Stimulated activated CD4-positive, alpha-beta T cell treated with anti-CD3 and anti-CD28 coated beads, Interleukin-1b, Interleukin-23, amount 100 ng/mL, for 1 hour (primary cell): ENCODE measurements at places on chromosomes 2 and 18.

- no peak for DNase-seq
These were observed 71.3 kb downstream of the CTIF start for GRCh38 chr18:48609820-48610815.

- no peak for DNase-seq
These were observed 34.2 kb upstream of the MLPH start for GRCh38 chr2:237452861-237453260.

- no peak for DNase-seq
These were observed 1231.2 kb upstream of the ZEB2 start for GRCh38 chr2:145751155-145751554.

- DNase-seq: no peak
These were observed 542 bp upstream of the CNNM3 start for GRCh38 chr2:96815326-96816126.

DNA sequence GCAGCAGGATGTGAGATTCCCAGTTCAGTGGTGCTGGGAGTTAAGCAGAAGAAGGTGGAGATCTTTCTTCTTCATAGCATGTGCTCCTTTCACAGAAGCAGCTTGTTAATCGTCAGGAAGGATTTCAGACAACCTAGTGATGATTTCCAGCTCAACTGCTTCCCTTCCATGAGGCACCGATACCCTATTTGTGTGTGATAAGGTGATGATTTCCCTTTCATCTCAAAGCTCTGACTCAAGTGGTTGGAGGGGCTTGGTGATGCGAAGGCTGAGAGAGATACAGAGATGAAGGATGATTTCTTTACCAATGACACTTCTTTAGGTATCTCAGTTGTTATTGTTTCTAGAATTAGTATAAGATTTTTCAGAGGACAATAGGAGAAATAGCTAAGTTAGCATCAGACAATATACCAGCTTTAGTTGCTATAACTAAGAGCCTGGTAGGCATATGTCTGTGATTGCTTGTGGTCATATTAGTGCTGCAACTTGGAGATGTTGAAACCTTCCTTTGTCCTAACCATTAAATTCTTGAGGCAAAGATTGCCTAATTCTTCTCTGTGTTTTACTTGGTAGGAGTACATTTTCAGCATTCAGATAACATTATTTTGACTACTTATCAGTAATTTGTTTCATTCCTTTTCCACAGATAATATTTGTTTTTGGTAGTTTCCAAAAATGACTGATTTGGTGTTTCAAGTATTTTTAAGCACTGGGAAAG is 111.3 kb downstream of the PLCL1 start:
- no peak for DNase-seq

DNA sequence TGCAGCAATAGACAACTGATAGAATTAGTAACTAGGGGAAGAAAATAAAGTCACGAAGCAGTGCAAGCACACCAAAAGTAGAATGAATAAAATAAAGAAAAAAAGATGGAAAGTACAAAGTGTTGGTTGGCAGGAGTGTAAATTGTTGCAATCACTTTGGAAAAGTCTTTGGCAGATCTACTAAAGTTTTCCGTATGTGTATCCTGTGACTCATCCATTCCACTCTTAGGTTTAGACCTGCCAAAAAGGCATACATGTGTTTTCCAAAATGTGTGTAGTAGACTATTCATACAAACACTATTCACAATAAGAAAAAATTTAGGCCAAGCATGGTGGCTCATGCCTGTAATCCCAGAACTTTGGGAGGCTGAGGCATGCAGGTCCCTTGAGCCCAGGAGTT is 282.1 kb upstream of the FSIP2 start:
- no peak for DNase-seq

DNA sequence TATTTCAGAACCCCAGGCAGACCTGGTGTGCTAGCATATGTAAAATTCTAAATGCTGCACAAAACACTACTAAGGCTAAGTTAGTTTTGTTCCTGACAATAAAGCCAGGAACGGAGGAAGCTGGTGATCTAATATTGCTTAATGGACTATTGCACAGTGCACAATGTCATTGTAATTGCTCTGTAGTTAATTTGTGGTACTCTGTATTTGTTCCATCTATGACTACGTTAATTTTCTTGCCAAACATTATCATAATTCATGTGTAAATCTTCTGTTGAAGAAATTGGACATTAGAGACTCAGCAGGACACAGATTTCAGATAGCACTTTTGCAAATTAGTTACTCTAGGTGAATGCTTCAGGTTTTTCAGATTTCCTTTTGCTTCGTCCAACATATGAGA is 232.3 kb downstream of the RIT2 start:
- no peak for DNase-seq

- no peak for DNase-seq
These were observed 138.9 kb upstream of the NABP1 start for GRCh38 chr2:191539068-191539467.

- no peak for DNase-seq
These were observed 156.4 kb downstream of the NRXN1 start for GRCh38 chr2:50875561-50875960.

DNA sequence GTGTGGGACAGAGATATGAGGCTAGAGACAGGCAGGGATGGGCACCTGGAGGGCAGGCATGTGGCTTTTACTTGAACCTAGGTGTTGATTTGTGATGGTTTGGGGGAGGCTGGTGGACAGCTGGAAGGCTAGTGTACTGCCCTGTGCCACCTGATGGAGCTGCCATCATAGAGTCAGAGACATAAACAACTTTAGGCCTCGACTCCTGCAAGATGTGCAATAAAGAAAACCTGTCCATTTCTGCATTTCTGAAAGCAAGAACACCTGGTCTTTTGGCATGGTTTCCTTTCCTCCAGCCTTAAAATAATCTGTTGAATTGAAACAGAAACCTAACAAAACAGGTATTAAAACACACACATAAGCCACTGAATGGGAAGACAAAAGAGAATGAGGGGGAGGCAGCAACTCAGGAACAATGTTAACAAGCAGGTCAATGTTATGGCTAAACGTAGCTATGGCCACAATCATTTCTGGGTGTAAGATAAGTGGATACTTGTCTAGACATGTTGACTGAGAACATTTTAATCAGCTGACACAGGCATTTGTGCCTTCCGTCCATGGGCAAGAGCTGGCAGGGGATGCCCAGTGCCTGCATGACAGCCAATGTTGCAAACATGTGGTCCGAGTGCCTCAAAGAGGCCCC is 87.8 kb downstream of the KCTD1 start:
- DNase-seq: no peak

- DNase-seq: no peak
These were observed 105.2 kb upstream of the TAF1B start for GRCh38 chr2:9738062-9738461.

DNA sequence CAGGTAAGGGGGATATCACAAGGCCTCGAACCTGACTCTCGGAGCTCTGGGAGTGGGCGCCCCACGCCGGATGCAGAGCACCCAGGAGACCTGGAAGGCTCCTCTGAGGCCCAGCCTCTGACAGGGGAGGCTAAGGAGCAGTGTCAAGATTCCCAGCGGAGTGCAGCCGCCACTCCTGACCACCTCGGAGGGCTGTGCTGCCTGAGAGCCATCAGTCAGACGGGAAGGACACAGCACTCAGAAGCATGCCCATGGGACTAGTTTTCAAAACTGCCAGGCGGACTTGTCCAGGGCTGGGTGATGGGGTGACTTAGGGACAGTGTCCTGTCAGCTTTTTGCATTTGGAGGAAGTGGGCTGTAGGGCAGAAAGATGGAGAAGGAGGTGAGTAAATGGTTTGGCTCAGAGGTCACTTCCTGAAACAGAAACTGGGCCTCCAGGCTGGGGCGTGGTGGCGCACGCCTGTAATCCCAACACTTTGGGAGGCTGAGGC is 34.6 kb upstream of the B3GNT7 start:
- DNase-seq: no peak

- no peak for DNase-seq
These were observed 69.4 kb upstream of the SMAD2 start for GRCh38 chr18:47999801-48000248.

- no peak for DNase-seq
These were observed 161.0 kb downstream of the HDAC4 start for GRCh38 chr2:239239607-239240413.

DNA sequence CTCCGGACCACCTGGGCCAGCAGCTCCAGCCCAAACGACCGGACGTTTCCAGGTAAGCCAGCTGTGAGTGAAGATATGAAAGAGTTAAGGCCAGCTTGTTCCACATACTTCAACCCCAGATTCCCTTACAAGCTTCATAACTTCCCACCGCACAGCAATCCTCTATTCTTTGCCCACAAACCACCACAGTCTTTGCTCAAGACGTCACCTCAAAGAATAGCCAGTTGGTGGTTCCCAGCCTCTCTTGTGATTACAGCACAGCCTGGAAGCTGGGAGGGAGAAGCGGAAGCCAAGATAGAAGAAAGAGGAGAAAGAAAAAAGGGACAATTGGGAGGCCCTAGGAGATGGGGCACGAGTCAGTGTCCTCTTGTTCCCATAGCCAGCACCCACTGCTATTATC is 70.6 kb downstream of the NRP2 start:
- no peak for DNase-seq

- no peak for DNase-seq
These were observed 41.8 kb upstream of the TMEM178A start for GRCh38 chr2:39623917-39624316.

- DNase-seq: no peak
These were observed 470.1 kb downstream of the DLGAP1 start for GRCh38 chr18:3985020-3985419.

- no peak for DNase-seq
These were observed 147.6 kb downstream of the LTBP1 start for GRCh38 chr2:33094303-33094702.

DNA sequence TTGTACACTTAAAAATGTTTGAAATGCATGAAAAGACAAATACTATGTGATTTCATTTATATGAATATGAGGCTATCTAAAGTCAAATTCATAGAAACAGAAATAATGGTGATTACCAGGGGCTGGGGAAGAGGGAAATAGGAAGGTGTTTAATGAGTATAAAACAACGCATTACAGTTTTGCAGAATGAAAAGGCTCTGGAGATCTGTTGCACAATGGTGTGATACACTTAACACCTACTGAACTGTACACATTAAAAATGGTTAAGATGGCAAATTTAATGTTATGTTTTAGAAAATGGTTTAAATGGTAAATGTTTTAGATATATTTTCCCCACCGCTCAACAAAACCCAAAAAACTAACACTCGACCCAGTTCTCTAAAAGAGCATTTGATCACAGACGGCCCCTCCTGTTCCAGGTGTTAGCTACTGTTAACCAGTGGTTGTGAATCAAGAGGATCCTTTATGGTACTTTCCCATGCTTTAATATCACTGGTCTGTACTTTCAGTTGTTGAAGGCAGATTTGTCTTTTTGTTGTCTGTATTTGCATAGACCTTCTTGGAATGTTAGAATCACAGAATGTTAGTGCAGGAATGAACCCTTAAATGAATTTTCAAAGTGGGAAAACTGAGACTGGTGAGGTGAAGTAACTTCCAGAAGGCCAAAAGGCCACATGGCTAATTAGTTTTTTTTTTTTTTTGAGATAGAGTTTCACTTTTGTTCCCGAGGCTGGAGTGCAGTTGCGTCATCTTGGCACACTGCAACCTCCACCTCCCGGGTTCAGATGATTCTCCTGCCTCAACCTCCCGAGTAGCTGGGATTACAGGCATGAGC is 10.2 kb downstream of the RAB10 start:
- no peak for DNase-seq

DNA sequence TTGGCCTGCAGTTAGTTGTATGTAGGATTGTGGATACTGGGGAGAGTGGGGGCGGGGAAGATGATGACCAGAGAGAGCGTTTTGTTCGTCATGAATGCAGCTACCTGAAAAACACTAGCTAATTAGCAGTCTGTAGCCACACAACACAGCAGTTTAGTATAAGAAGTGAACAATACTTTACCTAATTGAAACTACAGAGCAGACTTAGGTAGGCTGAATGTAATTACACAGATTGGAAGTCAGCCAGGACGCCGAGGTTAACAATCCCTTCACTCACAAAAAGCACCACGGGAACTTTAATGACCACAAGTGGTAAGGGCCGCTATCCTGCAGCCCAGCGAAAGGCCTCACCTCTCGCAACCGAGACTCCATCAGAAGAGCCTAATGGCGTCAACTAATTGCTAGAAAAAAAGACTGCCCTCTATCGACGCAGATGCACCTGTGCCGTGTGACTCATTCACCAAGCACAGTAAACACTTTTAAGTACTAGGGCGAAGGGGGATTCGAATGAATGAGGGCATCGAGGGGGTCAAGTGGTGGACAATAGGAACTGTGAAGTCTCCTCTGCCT is 591.0 kb downstream of the ARHGAP15 start:
- no peak for DNase-seq
